Inflammatory macrophage treated with lipopolysaccharide for 1 hour (primary cell): ENCODE measurements at places on chromosomes 7 and 10.
A peak's percentile ranks its signal among the peaks of the same experiment; 100 is the strongest.

GRCh38 chr10:6119962-6120361, 31.1 kb downstream of the RBM17 start:
- no peak for DNase-seq

GRCh38 chr7:44454348-44454747, 36.1 kb downstream of the NUDCD3 start:
- DNase-seq: no peak

GRCh38 chr10:126732308-126732707, 61.8 kb upstream of the C10orf90 start:
- no peak for DNase-seq

DNA sequence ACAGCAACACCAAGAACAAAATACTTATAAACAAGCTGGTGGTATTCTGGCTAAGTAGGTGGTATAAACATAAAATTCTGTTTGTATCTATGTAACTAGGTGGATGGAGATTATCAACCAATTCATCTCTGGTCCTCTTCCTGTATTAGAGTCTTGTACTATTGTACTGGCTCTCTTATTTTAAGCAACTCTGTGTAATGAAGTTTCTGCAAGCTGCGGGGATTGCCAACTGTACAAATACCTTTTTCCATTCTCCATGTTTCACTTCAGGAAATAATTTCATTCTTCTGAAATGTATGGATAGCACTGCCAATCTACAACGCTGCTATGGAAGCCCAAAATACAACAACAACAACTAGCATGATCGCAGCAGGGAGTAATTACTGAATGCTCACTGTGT, 44.8 kb downstream of the JAZF1 start:
- no peak for DNase-seq

GRCh38 chr7:55588976-55589604, 16.8 kb upstream of the VOPP1 start:
- DNase-seq: no peak

GRCh38 chr10:4384245-4384644, 441.8 kb upstream of the AKR1E2 start:
- no peak for DNase-seq

GRCh38 chr7:1811850-1812508, 141.9 kb downstream of the ELFN1 start:
- no peak for DNase-seq

DNA sequence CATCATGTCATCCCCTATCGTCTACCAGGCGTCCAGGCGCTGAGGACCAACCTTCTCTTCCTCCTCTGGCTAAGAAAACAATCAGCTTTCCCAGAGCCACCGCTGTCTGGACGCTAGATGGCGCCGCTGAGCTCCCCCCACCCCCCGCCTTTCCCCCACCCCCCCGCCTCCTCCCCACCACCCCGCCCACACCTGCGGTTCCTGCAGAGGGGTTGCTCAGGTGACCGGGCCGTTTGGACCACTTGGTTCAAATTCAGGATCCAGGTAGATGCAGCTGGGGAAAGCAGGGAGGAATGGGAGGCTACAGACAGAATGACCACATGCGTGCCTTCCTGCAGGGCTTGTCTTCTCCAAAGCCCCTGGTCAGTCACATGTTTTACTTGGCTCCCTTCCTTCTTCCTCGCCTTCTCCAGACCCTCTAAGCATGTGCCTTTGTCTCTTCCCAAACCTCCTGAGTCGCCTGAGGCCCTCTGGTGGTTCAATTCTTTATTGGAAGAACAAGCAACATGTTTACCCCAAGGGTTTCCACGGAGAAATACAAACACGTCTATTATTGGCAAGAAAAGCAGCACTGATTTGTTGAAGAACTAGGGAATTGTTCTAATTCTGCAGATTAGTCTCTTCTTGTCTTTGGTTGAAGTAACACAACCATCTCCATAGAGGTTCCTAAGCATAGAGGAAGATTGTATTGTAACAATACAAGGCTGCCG, 24.7 kb downstream of the AOC1 start:
- DNase-seq: peak; percentile 73

GRCh38 chr10:119521443-119522204, 20.9 kb downstream of the RGS10 start:
- peak; percentile 17 for DNase-seq

DNA sequence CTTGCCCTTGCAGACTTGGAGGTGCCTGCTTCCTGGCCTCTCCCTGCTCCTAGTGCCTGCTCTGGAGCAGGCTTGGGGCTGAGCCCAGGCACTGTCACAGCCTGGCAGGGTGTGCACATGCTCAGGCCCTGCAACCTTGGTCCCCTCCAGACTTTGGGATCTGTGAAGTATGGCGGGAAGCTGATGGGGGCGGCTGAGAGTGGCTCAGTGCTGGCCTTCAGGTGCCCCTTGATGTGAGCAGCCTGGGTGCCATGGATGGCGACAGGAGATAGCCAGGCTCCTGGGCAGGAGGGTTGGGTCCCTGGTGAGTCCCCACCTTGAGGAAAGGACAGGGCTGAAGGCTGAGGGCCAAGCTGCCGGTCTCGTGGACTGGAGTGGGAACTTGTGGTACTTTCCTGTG, 700.4 kb upstream of the KCND2 start:
- DNase-seq: no peak

DNA sequence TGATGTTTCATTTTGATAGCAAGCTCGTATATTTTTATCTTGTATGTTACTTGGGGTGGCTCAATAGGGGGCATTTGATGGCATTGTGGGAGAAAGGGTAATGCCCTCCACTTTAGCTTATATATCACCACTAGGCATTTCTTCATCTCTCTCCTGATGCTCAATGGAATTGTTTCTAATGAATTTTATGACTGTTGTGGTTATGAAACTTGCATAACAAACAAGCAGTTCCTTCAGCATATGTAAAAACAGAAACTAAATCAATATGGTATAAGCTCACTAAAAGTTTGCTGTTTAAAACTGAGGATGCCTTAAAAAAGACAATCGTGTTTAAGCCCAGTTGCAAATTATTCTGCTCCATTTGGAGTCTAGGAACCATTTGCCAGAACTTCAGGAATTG, 75.5 kb downstream of the CDK14 start:
- DNase-seq: no peak

DNA sequence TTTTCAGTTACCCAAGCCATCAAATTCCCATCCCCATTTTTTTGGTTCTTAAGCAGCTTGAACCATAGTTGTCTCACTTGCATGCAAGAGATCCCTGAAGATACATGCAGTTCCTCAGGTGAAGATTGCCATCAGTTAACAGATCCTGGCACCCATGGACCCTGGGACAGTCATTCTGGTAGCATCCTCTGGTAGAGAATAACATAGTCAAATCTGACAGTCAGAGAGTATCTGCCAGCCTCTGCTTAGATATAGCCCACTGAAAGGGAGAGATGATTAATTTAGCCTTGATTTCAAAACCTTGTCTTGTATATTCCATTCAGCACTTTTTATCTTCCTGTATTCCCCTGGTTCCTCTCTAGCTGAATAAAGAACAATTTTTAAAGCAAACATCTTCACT, 280.4 kb downstream of the KCNMA1 start:
- DNase-seq: no peak

DNA sequence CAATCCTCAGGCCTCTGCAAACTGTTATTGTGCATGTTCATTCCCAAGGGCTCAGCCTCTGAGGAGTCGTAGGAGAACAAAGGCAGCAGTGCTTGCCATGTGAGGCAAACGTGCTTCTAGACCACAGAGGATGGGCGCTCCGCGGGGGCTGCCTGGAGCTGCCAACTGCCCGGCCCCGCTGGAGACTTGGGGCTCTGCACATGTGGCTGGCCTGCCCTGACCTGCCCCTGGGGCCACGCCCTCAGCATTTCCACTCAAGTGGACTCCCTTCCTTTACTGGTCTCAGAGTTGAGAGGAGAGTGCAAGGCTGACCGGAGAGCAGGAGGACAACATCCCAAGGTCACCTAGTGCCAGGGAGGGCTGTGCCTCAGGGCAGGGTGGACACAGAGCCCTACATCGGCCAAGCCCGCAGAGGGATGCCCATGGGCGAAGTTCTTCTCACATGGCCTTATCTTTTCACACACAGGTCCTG, 222.3 kb upstream of the ZNF32 start:
- DNase-seq: no peak

- no peak for DNase-seq
Measured at GRCh38 chr10:77279207-77279606, 358.4 kb downstream of the KCNMA1 start.

DNA sequence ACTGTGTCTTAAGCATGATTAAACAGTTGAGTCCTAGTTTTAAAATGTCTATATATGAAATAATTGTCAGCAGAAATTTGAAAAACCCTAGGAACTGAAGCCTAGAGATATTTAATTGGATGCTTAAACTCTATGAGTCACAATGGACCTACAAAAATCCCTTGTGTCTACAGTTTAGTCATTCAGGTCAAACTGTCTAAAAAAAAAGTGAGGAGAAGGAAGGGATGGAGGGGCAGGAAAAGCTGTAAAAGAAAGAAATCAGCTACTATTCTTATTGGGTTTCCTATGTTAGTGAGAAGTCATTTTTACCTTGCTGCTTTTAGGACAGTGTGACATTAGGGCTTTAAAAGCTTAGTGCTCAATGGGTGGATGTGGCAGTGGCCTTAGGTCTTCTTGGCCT, 406.1 kb upstream of the FZD8 start:
- DNase-seq: no peak

DNA sequence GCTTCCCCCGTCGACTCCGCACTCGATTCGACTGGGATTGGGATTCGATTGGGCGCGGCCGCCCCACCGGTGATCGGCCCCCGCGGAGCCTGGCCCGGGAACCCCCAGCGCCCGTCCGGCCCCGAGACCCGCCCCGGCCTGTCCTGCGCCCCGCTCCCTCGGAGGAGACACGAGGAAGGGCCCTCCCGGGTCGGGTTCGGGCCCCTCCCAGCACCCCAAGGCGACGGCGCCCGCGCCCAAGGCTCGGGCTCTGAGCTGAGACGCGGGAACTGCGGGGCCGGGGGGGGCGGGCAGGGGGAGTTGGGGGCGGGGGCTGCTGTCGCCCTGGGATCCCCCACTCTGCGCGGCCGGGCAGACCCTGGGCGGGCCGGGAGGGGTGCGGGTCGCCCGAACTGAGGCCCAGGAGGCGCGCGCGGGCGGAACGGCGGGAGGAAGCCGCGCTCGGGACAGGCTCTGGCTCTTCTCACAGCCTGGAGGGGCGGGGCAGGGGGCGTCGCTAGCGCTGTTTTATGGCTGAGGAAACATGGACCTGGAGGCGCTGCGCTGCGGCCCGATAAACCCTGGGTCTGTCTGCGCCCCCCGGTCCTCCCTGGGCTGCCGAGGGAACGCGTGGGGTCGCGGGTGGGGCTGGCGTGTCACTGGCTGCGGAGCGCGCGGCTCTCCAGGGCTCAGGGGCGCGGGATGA, 1.7 kb upstream of the NKX6-2 start:
- no peak for DNase-seq

GRCh38 chr10:129023082-129023481, 444.0 kb upstream of the MGMT start:
- no peak for DNase-seq

DNA sequence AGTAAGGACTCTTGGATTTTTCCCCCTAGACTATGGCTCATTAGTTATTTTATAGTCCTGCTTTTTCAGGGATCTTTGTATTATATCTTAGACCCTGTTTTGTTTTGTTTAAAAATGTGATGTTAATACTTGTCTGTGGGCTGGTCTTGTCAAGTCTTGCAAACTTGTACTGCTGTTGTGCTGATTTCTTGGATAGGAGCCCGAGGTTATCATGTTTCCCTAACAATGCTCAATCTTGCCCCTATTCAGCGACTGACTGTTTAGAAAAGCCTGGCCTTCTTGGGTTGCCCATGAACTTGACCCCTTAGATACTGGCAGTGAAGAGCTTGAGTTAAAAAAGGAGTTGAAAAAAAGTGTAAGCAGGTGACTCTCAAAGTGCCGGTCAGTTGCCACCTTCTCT, 115.7 kb downstream of the KIAA1217 start:
- no peak for DNase-seq

GRCh38 chr7:82129091-82129490, 314.5 kb downstream of the CACNA2D1 start:
- DNase-seq: no peak

GRCh38 chr7:24441314-24442027, 131.8 kb upstream of the PALS2 start:
- DNase-seq: no peak

- no peak for DNase-seq
Measured at GRCh38 chr7:38934051-38934450, 25.1 kb upstream of the VPS41 start.

DNA sequence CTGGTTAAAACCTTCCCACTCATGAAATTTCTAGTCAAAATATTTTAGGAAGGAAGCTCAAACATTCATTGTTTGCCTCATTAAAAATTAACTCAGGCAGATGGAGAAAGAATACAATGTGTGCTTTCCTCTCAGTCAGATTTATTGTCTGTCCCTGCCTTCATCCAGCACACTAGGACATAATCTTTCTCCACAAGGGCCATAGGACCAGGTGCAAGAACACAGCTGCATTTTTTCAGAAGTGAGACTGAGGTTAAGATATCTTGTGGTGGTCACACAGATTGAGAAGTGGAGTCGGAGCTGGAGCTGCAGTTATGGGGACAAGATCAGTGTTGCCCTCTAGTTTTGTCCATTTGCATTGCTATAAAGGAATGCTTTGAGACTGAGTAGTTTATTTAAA, 666.3 kb downstream of the CCSER2 start:
- no peak for DNase-seq

DNA sequence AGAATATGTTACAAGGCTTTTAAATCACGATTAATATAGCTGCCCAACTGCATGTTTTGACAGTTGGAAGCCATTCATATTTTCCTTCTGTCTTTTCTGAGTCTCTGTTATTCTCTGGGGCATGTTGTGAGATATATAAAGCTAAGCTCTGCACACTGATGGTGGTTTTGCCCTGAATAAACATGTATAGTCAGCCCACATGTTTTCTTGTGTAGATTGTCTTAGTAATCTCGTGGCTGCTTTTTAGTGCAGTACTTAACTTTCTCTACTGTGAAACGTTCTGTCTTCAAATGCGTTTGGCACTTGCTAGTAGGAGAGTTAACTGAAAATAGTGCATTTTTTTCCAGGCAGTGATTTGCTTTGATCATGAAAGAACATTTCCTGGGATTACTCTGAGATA, 268.5 kb downstream of the DNAJB9 start:
- DNase-seq: no peak

DNA sequence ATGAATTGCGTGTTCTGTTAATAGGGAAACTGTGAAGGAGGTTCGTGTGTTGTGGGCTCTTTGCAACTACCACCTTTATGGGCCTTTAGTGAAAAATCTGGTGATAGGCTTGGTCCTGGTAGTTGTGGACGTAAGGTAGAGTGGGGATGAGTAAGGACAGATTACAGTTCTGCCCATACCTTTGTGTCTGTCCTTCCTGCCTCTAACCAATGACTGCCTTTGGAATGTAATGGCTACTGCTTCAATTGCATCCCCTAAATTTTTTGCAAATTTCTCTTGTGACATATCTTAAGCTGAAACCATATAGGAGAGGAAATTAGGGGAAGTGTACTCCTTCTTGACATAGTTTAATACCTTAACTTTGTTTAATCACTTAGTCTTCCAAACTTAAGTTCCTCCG, 82.3 kb downstream of the ADK start:
- DNase-seq: no peak

- peak; percentile 2 for DNase-seq
Measured at GRCh38 chr7:157568770-157569584, 232.2 kb downstream of the DNAJB6 start.
